ENCODE measurements at places on chromosomes 3 and 15.

GRCh38 chr3:190595179-190595795 lies 81.4 kb downstream of the IL1RAP start:
- DNase-seq: no peak

DNA sequence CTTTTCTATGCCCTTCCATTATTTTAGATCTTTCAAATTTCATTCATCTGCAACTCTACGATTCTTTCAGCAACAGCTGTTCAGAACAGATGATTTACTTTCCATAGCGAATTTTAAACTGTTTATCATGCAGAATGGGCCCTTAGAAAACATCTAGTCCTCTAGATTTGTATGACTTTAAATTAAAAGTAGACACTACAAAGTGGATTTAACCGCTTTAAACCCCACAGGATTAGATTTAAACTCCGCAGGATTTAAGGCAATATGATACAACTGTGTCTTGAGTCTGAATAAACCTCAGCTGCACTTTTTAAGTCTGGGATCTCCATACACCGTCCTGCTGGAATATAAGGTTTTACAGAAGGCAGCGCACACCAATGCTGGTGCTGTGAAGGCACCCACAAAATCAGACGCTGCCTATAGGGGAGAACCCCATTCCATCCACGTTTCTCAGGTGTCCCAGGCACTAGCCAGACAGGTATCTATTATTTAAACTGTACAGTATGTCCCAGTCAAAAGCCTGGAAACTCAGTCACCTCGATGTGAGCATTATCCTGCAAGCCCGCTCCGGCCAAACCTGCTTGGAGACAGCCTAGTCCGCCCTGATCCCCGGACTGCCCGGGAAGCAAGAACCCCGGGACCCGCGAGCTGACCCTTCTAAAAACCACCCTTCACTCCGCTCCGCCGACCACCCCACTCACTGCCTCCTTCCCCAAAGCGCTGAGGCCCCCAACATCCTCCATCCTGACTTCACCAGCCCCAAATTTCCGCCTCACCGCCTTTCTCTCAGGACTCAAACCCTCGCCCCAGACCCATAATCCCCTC lies 768 bp downstream of the ANO10 start:
- no peak for DNase-seq

- DNase-seq: no peak
Observed at GRCh38 chr3:73315706-73316105, 254.2 kb downstream of the EBLN2 start.

GRCh38 chr3:68288085-68288484 lies 633.7 kb upstream of the SUCLG2 start:
- DNase-seq: no peak

DNA sequence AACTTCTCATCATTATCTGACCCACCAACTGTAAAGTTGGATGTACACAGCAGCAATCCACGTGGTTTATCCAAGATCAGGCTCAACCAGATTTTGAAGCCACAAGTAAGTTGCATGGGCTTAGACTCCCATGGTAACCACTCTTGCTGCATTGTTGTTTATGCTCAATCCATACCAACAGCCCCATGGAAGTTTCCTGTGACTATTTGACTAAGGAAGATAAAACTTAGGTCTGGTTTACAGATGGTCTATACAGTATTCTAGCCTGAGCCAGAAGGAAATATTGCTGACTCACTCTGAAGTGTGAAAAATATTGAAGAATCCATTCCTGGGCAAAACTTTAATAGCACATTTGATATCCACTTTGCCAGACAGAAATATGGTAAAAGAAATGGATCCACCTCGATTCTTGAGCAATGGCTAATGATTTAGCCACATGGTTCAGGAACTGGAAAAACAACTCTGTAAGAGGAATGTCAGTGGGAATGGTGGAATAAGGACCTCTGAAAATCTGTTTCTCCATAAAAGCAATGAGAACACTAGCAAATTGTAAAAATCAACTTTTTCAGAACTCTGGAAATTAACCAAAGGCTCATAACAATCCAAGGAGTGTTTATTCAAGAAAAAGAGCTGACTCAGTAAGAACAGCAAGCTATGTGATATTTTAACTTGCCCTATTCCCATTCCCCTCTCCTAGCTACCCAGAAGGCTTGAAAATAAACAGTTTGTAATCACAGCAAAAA lies 162.9 kb upstream of the STT3B start:
- no peak for DNase-seq

GRCh38 chr3:160163229-160163878 lies 61.9 kb upstream of the C3orf80 start:
- no peak for DNase-seq

DNA sequence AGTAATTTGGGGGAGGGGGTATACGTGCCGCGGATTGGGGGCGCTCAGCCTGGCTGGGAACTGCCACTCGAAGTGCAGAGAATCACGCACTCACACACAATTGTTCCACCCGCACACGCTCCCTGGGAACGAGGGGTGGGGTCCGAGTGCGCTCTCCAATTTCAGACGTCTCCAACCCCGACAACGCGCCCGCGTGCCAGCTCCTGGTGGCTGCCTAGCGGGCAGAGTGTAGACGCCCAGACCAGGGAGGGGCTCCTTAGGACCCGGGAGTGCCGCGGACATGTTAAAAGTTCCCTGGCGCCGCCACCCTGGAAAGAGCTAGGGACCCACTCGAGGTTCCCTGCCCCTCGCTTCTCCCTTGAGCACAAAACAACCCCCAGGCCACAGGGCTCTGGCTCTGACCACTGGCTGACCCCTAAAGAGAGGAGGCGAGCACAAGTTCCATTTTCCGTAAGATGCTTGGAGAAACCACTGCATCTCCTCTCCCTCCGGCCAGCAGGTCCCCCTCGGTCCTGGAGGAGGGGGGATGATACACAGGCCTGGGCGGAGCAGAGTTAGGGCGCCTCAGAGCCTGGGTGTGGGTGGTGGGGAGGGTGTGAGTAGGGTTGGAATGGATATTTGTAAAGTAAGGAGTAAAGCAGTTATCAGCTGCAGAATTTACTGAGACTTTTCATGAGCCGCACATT lies 894 bp upstream of the ANKRD63 start:
- DNase-seq: no peak

Data from effector memory CD4-positive, alpha-beta T cell (primary cell).